ENCODE measurements at places on chromosomes 6 and 20. TPM values are rescaled to one million over a fixed set of nuclear protein-coding genes. Genes with fewer than 3 reads are reported as not detected.

Gene ADGRF4
- total RNA-seq = not detected

Gene GSTA3
- not detected for total RNA-seq

Gene CST2
- not detected for total RNA-seq

Gene LY6G6F
- 1.7 TPM for total RNA-seq

Gene LINC00237
- not detected for total RNA-seq

Gene SPTLC3
- 4.7 TPM for total RNA-seq

Gene RIPPLY2
- total RNA-seq = not detected

Gene ETV7
- total RNA-seq = 2.5 TPM

Gene FAM217B
- 13.4 TPM for total RNA-seq

Gene CLIC5
- 139 TPM for total RNA-seq

Gene MYL9
- 369 TPM for total RNA-seq

Gene C6orf15
- total RNA-seq = not detected

DNA sequence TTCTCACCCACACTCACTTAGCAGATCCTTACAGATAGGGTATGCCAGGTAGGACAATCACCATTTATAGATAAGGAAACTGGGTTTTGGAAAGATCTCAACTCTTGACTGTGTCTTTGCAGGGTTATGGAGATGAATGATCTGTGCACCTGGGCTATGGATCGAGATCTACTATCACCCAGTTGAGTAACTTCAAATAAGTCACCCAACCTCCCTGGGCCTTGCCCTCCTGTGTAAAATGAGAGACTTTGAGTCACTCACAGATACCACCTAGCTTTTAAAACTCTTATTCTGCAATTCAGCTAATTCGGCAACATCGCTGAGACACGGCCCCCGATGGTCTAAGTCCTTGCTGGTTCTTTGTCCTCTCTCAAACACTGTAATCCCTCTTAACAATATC lies 53.5 kb downstream of the HIVEP2 start:
- no peaks in the 10 kb centered on the region for H3K36me3 ChIP-seq
- H3K27me3 ChIP-seq = no peaks in the 10 kb centered on the region
- no peak overlapping the region for H3K27ac ChIP-seq
- no peak for DNase-seq
- H3K4me3 ChIP-seq = no peak overlapping the region

DNA sequence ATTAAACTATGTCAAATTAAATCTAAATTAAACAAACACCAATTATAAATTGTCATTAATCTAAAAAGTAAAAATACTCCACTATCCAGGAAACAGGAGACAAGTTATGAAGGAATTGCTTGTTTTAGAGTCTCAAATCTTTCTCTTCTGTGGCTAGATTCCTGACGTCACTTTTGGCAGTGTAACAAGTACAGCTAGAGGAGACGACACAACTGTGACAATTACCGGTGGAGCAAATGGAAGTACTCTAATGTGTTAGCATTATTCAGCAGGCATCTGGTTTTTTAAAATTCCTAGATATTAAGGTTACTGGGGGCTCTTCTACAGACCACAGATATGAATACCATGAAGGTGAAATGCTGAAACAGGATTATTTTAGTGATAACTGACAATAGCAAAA lies 1042.7 kb downstream of the EPHA7 start:
- H3K4me1 ChIP-seq = no peaks in the 10 kb centered on the region
- no peaks in the 10 kb centered on the region for H3K36me3 ChIP-seq
- no peak for DNase-seq
- no peak overlapping the region for H3K4me3 ChIP-seq
- no peaks in the 10 kb centered on the region for H3K27me3 ChIP-seq

GRCh38 chr6:137921823-137922222 lies 54.8 kb downstream of the TNFAIP3 start:
- no peak overlapping the region for H3K4me3 ChIP-seq
- DNase-seq = no peak
- H3K27me3 ChIP-seq = no peaks in the 10 kb centered on the region
- H3K4me1 ChIP-seq = no peaks in the 10 kb centered on the region
- H3K36me3 ChIP-seq = no peaks in the 10 kb centered on the region
- H3K27ac ChIP-seq = no peak overlapping the region

DNA sequence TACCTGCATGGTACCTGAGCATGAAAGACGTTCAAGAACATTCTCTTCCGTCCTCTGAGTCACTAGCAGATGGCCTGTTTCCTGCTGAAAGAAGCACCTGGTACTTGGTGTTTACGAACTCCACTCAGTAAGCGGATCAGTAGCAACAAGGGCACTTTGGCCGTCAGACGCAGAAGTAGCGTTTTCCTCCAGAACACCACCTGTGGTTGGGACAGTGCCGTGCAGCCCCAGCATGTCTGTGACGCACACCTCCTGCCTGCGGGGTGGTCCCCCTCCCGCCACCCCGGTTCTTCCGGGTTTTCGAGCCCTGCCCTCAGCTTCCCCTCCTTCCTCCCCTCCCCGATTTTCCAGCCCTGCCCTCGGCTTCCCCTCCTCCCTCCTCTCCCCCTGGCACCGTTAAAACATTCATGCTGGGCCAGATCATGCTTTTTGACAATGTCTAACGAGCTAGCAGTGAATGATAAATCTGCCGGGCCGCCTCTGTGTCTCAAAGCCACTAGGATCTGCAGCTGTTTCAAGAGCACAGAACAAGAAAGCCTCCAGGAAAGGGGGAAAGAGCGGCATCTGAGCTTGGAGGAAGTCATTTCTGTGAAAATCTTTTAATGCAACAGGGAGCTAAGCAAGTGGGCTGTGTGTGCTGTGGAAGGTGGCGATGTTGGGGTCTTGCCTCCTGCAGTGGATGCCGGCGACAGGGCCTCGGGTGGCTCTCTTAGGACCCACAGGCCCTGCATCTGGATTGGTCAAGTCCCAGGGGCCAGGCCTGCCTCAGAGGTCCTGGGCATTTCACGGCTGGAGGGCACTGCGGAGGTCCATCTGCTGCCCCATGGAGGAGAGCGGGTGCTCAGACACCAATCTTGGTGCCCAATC lies 207.9 kb downstream of the ERMARD start:
- H3K27me3 ChIP-seq = peaks cover 49% of the 10 kb centered on the region
- H3K36me3 ChIP-seq = no peaks in the 10 kb centered on the region
- peak overlapping the region; percentile 10 for H3K27ac ChIP-seq
- DNase-seq = peak; percentile 91
- H3K4me3 ChIP-seq = peak overlapping the region; percentile 47

DNA sequence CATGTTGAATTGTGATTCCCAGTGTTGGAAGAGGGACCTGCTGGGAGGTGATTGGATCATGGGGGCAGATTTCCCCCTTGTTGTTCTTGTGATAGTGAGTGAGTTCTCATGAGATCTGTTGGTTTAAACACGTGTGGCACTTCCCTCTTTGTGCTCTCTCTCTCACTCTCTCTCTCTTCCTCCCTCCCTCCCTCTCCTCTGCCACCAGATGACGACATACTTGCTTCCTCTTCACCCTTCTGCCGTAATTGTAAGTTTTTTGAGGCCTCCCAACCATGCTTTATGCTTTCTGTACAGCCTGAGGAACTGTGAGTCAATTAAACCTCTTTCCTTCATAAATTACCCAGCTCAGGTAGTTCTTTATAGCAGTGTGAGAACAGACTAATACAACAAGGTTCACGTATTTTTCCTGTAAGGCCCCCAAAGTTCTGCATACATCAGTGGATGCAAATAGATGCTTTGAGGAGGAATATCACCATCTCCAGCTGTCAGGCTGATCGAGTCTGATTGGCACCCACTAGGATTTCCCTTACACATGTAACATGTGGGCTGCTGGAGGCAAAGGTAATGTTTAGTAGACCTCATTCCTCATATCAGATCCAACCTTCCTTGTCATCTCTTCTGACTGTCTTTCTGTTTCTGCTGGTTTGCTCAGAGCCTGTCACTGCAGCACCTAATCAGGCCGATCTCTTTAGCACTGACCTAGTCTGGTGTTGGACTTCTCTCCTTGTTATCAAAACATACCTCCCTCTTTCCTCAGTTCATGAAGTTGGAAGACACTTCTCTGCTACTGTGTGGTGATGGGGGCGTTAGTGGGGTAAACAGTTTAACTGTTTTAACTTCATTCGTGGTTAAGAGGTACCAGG lies 54.3 kb upstream of the BACH2 start:
- H3K4me1 ChIP-seq = no peaks in the 10 kb centered on the region
- no peak for DNase-seq
- H3K27ac ChIP-seq = peak overlapping the region; percentile 45
- peak overlapping the region; percentile 25 for H3K4me3 ChIP-seq
- H3K27me3 ChIP-seq = no peaks in the 10 kb centered on the region

DNA sequence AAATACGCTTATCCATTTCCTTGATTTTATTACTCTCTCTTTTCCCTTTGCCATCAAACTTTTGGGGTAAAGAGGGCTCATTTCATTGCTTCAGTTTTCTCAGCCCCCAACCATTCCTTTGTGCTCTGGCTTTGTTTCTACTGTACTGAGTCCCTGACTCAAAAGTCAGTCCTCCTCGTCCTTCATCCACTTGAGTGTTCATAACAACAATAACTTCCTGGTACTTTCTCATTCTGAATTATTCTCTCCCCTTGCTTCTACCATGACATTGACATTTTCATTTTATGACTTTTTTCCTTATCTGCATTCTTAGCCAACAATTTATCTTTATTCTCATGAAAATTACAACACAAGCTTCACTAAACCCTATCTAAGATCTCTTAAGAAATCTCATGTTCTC lies 911 bp downstream of the ENPP3 start:
- H3K4me1 ChIP-seq = no peaks in the 10 kb centered on the region
- H3K27ac ChIP-seq = no peak overlapping the region
- no peak for DNase-seq
- no peaks in the 10 kb centered on the region for H3K27me3 ChIP-seq

DNA sequence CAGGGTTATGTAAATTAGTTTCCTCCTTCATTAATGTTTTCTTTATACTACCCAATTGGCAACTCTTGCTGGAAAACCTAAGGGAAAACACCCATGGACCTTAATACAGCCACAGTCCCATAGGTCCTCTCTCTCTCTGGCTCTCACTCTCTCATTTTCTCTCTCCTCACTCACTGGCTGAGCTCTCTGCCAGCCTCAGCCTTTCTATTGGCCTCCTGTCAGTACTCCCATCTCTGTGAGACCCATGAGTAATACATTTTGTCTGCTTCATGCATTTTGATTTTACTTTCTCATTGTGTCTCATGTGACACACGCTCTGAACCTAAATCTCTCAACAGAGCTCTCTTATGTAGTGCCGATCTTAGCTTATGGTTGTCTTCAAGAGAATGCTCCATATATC lies 907.5 kb downstream of the C6orf118 start:
- no peaks in the 10 kb centered on the region for H3K27me3 ChIP-seq
- H3K27ac ChIP-seq = no peak overlapping the region
- H3K4me1 ChIP-seq = no peaks in the 10 kb centered on the region
- no peak overlapping the region for H3K4me3 ChIP-seq

- no peaks in the 10 kb centered on the region for H3K4me1 ChIP-seq
- H3K4me3 ChIP-seq = no peak overlapping the region
- H3K27ac ChIP-seq = no peak overlapping the region
- no peaks in the 10 kb centered on the region for H3K27me3 ChIP-seq
- no peaks in the 10 kb centered on the region for H3K36me3 ChIP-seq
Measured at GRCh38 chr6:154297721-154298120, 58.9 kb downstream of the IPCEF1 start.

DNA sequence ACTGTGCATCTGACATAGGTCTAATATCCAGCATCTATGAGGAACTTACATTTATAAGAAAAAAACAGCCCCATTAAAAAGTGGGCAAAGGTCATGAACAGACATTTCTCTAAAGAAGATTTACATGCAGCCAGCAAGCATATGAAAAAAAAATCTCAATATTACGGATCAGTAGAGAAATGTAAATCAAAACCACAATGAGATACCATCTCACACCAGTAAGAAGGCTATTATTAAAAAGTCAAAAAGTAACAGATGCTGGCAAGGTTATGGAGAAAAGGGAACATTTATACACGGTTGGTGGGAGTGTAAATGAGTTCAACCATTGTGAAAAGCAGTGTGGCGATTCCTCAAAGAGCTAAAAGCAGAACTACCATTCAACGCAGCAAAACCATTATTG lies 13.1 kb downstream of the METTL24 start:
- H3K27me3 ChIP-seq = no peaks in the 10 kb centered on the region
- H3K27ac ChIP-seq = no peak overlapping the region
- DNase-seq = no peak
- no peaks in the 10 kb centered on the region for H3K4me1 ChIP-seq
- no peak overlapping the region for H3K4me3 ChIP-seq

GRCh38 chr6:71248306-71248765 lies 40.3 kb upstream of the OGFRL1 start:
- H3K36me3 ChIP-seq = no peaks in the 10 kb centered on the region
- no peak for DNase-seq
- H3K27me3 ChIP-seq = no peaks in the 10 kb centered on the region
- no peak overlapping the region for H3K4me3 ChIP-seq

GRCh38 chr6:18845896-18846295 lies 458.7 kb downstream of the RNF144B start:
- H3K27me3 ChIP-seq = no peaks in the 10 kb centered on the region
- no peaks in the 10 kb centered on the region for H3K4me1 ChIP-seq
- H3K27ac ChIP-seq = no peak overlapping the region
- DNase-seq = no peak

GRCh38 chr6:27495386-27496135 lies 22.7 kb upstream of the ZNF184 start:
- peaks cover 65% of the 10 kb centered on the region for H3K27me3 ChIP-seq
- no peaks in the 10 kb centered on the region for H3K4me1 ChIP-seq
- peak overlapping the region; percentile 24 for H3K27ac ChIP-seq

DNA sequence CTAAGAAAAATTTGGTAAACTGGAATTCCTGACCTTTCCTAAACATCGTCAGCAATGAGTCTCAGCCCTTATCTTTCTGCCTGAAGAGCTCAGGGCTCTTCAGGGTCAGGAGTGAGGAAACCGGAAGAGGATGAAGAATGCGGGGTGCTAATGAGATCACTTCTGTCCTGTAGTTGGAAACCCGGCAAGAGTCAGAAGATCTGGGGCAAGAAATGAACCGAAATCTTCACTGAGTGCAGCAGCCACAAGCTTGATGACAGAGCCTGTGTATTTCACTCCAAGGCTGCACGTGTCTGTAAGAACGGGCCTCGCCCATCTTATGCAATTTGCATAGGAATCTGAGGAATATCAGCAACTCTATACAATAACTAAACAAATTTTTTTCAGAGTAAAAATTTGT lies 60.4 kb upstream of the QKI start:
- DNase-seq = no peak
- H3K27me3 ChIP-seq = no peaks in the 10 kb centered on the region
- H3K4me1 ChIP-seq = peaks cover 48% of the 10 kb centered on the region
- no peak overlapping the region for H3K4me3 ChIP-seq
- H3K27ac ChIP-seq = peak overlapping the region; percentile 80

- DNase-seq = no peak
- H3K4me3 ChIP-seq = no peak overlapping the region
- H3K27ac ChIP-seq = peak overlapping the region; percentile 45
- H3K4me1 ChIP-seq = peaks cover 45% of the 10 kb centered on the region
- H3K36me3 ChIP-seq = no peaks in the 10 kb centered on the region
Measured at GRCh38 chr6:139882977-139883728, 508.7 kb upstream of the CITED2 start.

GRCh38 chr6:157763129-157763903 lies 59.7 kb upstream of the SNX9 start:
- H3K27me3 ChIP-seq = no peaks in the 10 kb centered on the region
- peak overlapping the region; percentile 87 for H3K27ac ChIP-seq
- H3K4me3 ChIP-seq = peak overlapping the region; percentile 49
- no peak for DNase-seq

Measured in spleen (tissue), 13 donors.